ENCODE measurements at places on chromosomes 2 and 18.

DNA sequence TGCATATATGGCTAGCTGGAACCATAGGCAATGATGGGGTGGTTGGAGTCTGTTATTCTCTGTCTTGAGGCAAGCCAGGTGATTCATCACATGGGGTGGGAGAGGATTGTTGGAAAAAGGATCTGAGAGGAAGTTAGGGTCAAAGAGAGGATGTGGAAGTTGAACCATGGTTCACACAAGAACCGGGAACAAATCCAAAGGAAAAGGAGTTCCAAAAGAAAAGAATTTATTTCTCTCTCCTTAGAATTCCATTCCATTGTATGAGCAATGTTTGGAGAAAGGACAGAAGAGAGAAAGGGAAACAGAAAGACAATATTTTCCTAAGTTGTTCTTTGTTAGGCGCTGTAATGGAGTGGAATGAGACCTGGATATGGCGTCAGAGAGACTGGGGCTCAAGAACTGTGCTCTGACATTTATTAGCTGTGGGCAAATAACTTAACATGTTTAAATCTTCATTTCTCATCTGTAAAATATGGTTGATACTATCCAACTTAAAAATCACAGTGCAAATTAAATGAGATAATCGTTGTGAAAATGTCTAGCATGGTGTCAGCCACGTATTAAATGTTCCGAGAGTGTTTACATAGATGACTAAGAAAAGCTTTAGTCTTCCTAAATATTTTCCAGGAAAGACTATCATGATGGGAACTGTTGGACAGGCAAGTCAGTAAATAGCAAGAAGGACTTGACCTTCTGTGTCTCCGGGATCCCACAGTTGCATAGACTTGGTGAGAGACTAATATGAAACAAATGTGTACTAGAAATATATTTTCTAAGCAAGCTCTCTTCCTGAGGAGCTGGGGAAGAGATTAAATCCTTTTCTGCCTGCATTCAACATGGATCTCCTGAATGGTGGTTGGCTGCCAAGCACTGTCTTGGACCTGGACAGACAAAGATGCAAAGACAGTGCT is 71.4 kb downstream of the TRIB2 start:
- no peak for DNase-seq

GRCh38 chr2:154762638-154763037 is 64.1 kb downstream of the KCNJ3 start:
- DNase-seq, result no peak

GRCh38 chr2:48617618-48618017 is at the start of gene GTF2A1L:
GTF2A1L (plus strand) TSS chr2:48617856; CDS start chr2:48617875, 19 bp downstream.
- DNase-seq, result no peak

DNA sequence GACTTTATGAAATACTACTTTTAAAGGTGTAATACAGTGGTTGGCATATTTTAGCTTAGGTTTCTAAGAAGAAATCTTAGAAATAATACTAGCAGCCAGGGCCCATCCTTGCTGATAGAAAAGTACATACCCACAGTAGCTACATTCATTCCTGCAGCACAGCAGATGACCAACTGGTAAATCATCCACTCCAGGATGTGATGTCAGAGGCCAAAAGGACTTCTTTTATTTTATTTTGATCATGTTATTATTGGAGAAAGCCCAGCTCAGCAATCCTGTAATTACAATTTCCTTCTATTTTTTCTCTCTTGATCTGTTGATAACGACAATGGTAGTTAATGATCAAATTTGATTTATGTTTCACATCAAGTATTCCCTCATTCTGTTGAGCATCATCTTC is 18.0 kb upstream of the TTN start:
- DNase-seq, result no peak

GRCh38 chr2:101349893-101350662 is 37.2 kb downstream of the CREG2 start:
- DNase-seq, result no peak

DNA sequence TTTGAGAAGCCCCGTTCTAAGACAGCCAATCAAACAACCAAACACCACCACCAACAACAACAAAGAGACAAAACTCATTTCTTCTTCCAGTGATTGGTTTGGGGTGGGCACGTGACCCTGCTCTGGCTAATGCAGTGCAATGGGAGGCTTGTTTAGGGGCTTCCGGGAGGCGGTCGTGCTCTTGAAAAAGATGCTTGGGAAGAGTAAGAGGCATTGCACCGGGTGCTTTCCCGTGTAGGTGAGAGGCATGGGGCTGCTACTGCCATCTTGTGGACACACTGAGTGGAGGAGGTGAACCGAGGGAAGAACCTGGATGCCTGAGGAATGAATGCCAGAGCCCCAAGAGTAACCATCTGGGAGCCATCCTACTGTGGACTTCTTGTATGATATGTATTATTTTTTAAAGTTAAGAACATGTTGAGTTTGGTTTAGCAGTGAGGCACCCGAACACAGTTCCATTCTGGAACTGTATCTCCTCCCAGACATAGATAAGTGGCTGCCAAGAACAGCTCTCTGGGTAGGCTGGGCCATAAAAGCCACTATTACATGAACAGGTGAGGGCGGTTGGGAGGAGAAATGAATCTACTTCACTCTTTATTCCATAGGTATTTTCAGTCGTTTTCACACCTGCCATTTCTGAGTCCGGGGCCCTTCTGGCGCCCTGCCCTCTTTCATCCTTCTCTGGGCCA is 19.1 kb upstream of the ARHGAP25 start:
- no peak for DNase-seq

DNA sequence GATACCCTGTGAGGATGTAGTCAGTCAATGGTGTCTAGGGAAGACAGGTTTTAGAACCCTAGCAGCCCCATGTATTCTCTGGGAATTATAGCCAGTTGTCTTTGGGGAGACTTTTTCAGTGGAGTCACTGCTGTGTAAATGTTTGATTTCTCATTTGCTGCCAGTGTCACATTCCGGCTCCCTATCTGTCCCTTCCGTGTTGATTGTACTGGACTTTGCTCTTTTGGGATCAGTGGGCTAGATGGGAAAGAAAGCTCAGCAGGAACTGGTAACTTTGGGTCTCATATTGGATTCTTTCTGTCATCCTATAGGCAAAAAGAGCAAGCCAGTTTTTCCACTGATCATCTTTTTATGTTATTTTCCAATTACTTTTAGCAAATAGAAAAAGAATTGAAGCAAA is 70.1 kb downstream of the GTF3C3 start:
- DNase-seq, result no peak

- DNase-seq, result no peak
Measured at GRCh38 chr2:27194538-27195354, 17.1 kb upstream of the ATRAID start.

- DNase-seq, result no peak
Measured at GRCh38 chr18:54181856-54182602, 42.4 kb downstream of the MBD2 start.

DNA sequence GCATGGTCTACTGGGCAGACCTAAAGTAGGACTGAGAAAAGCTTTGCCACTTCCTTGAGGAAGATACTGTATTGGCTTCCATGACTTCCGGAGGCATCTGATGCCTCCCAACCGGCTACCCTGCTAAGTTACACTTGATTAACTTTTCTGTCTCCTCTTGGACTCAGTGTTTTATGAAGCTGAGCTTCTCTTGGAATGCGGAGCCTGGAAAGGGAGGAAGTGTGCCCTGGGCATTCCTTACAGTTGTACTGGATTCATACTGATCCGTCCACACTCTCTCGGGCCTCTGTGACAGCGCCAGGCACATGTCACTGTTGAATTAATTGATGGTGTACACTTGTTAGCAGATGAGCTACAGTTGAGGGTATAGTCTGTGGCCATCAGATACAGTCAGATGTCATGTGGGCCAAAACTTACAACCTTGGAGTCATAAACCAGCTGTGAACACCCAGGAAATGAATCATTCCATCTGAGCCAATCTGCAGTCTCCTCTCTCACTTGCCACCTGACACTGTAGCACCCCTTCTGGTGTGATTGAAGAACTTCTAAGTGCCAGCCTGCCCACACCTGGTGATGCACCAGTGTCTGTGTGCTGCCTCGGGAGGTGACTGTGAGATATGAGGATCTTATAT is 122.5 kb downstream of the FHOD3 start:
- DNase-seq, result no peak

DNA sequence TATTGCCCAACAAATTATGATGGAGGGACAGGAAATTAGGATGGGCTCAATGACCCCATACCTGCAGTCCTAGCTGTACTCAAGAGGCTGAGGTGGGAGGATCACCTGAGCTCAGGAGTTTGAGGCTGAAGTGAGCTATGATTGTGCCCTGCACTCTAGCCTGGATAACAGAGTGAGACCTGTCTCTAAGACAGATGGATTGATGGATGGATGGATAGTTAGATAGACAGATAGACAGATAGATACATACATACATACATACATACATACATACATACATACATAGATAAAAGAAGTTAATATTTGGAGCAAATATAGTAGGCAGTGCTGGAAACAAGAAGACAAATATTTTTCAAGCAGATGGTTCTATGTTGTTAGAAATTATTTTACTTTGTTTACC is 78.1 kb upstream of the PROKR1 start:
- no peak for DNase-seq

DNA sequence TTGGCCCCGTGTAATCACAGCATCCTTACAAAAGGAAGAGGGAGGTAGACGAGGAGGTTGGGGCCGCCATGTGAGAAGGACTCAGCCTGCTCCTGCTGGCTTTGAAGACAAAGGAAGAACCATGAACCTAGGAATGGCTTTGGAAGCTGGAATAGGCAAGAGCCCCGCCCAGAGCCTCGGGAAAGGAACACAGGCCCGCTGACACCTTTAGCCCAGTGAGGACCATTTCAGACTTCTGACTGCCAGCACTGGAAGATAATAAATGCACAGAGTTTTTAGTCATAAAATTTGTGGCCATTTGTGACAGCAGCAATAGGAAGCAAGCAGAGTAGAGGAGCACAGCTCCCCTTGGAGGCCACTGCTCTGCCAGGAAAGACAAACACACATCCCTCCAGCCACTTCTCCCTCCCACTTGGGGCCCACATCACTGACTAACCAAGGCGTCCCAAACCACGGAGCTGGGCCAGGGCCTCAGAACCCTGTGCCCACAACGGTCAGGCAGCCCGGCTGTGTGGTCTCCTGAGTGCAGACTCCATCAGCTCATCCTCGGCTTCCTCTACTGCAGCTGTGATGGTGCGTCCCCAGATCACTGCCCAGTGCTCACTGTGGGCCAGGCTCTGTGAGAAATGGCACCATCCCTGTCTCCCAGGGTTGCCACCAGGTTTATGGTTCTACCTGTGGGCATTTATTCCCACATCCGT is 39.7 kb downstream of the TFCP2L1 start:
- DNase-seq, result no peak

DNA sequence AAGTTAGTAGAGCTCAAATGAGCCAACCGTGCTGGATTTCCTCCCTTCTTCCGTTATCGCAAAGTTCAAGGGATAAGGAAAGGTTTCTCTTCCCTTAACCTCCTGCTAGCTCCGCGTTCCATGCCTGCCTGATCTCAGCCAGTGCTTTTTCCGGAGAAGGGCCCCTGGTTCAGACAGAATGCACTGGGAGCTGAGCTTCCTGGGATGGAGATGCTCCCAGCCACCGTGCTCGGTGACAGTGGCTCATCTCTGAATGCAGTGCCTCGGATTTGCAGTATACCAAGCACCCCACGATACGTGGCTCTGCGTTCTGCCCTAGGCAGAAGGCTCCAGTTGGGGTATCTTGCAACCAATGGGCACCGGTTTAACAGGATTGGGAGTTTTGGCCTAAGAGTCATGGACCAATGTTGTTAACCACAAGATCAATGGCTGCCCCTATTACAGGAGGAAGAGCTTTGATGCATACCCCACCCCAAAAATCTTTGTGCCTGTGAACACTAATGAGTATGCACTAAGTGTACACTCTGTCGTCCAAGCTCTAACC is 876 bp downstream of the CNTNAP5 start:
- no peak for DNase-seq

DNA sequence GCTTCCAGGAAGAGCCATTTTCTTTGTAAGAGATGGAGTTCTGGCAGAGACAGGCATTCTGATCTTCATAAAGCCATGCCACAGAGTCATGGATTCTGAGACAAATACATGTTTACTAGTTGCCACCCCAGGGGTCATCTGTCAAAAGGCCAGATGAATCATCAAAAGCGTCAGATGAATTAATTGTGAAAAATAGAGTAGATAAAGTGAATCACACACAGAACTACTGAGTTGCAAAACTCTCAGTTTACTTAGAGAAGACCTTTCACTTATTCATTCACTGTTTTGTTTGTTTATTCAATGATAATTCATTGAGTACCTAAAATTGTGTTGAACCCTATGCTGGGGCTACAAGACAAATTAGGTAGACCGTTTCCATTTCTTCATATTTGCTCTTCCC is 157.7 kb upstream of the SERPINE2 start:
- DNase-seq, result no peak

DNA sequence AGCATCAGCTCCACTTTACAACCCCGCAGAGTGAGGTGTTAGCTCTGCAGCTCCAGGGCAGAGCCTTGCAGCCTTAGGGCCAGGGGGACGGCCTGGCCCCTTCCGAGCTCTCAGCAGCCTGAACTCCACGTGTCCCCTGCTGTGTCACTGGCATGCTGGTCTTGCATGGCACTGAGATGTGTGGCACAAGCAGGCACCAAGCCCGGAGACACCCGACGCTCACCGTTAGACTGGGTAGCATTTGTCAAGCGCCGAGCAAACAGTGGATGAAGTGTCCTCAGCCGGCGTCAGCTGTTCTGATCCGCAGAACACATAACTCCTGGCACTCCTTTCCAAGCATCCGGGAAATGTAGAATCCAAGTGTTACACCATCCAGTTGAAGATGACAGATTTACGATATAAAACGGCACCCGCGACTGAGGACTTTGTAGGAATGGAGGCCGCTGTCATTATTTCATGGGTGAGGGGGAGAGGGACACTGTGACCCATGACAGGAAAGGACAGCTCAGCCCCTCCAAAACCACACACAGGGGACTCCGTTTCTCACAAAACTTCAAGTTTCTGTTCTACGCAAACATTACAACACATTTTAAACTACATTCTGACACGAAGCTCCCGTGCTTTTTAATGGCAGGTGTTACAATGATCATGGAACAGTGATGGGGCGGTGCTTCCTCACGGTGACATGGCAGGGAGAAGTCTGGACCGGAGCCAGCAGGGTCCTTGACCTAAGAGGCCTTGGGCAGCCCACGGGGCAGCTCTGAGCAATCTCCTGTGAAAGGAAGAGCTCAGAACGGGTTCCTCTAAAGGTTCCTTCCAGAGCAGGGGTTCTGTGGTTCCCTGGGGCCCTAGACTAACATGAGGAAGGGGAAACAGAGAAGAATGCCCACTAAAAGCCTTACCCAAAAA is 89.4 kb downstream of the HDAC4 start:
- no peak for DNase-seq

- DNase-seq, result no peak
Measured at GRCh38 chr2:32856891-32857290, 89.9 kb upstream of the LTBP1 start.

- no peak for DNase-seq
Measured at GRCh38 chr2:121018136-121019061, 266.6 kb downstream of the TFCP2L1 start.

DNA sequence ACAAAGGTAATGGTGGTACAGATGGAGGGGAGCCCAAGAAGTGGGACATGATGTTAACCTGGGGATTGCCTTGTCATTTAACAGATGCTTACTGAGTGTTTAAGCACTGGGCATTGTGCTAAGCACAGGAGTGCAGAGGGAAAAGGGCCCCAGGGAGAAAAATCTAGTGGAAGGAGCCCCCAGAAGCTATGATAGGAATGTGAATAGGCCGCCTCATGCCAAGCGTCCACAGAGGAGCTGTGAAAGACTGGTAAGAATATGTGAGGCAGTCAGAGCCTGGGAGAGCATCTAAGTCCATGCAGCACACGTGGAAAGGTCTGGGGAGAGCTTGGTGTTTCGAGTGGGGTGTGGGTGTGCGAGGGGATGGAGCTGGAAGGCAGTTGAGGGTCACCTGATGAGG is 5.5 kb downstream of the ZNF532 start:
- no peak for DNase-seq

GRCh38 chr18:76398295-76398694 is 96.7 kb downstream of the ZNF516 start:
- DNase-seq, result no peak

Data from NCI-H187 treated with DMSO at 0.1 percent for 48 hours (cell line).